Heart left ventricle (tissue), 16 donors: ENCODE measurements at places on chromosomes 1 and 21. TPM values are rescaled to one million over a fixed set of nuclear protein-coding genes. Genes with fewer than 3 reads are reported as not detected.

- peak; percentile 8 for DNase-seq
Observed at GRCh38 chr1:228362884-228363450, 43.7 kb downstream of the TRIM11 start.

DNA sequence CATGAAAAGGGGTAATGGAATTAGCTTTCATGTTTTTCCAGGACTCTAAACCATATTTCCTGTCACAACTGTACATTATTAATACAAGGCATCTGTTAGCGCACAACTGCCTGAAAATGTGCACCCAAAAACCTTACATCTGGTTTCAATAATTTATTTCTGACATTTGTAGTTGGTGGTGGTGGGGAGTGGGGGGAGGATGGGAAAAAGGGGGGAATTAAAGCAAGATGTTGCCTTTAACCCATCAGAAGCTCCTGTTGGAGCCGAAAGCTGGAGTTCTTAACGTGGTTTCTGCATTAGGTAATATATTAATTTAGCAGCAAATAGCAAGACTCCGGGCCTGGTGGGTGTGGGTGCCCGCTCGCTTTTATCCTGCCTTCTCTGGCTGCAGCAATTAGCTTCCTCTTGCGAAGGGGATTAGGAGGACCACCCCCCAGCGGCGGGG lies 36.9 kb upstream of the HHAT start:
- peak; percentile 24 for DNase-seq

GRCh38 chr1:24751833-24752232 lies 6.6 kb downstream of the CLIC4 start:
- no peak for DNase-seq

The CLEC20A gene
- not detected for total RNA-seq

- peak; percentile 16 for DNase-seq
Observed at GRCh38 chr1:3890389-3891328, 9.4 kb downstream of the C1orf174 start.

The APP gene
- total RNA-seq = 395 TPM

The TNFRSF25 gene
- 7.0 TPM for total RNA-seq

GRCh38 chr1:30762152-30762929 lies 4.8 kb upstream of the LAPTM5 start:
- no peak for DNase-seq

The ST6GALNAC5 gene
- 0.78 TPM for total RNA-seq

- DNase-seq = no peak
Observed at GRCh38 chr1:207762622-207763021, 10.8 kb downstream of the CD46 start.

GRCh38 chr1:13935336-13935735 lies 235.3 kb downstream of the PRDM2 start:
- DNase-seq = no peak

- DNase-seq = no peak
Observed at GRCh38 chr1:214076708-214077065, 88.9 kb downstream of the PROX1 start.

GRCh38 chr1:64960731-64961130 lies 5.6 kb downstream of the JAK1 start:
- no peak for DNase-seq

The ERG gene
- total RNA-seq = 14.8 TPM

- DNase-seq = no peak
Observed at GRCh38 chr1:30273021-30273325, 450.4 kb downstream of the MATN1 start.

GRCh38 chr1:45442272-45442671 lies 48.7 kb downstream of the TESK2 start:
- no peak for DNase-seq

GRCh38 chr1:198155253-198155652 lies 1.5 kb upstream of the NEK7 start:
- no peak for DNase-seq

GRCh38 chr1:77797991-77798390 lies 18.5 kb downstream of the MIGA1 start:
- DNase-seq = no peak

GRCh38 chr1:37926038-37926924 lies 20.6 kb downstream of the INPP5B start:
- DNase-seq = no peak

The ETV3 gene
- total RNA-seq = 24.3 TPM

The KRTAP8-1 gene
- total RNA-seq = not detected

The PIAS3 gene
- 21.1 TPM for total RNA-seq

The DISP1 gene
- 4.1 TPM for total RNA-seq

- DNase-seq = no peak
Observed at GRCh38 chr21:36861595-36862323, 104.7 kb downstream of the HLCS start.

- no peak for DNase-seq
Observed at GRCh38 chr1:218837051-218837450, 336.6 kb upstream of the LYPLAL1 start.

GRCh38 chr1:41009466-41009865 lies 12.1 kb downstream of the SLFNL1 start:
- DNase-seq = no peak

DNA sequence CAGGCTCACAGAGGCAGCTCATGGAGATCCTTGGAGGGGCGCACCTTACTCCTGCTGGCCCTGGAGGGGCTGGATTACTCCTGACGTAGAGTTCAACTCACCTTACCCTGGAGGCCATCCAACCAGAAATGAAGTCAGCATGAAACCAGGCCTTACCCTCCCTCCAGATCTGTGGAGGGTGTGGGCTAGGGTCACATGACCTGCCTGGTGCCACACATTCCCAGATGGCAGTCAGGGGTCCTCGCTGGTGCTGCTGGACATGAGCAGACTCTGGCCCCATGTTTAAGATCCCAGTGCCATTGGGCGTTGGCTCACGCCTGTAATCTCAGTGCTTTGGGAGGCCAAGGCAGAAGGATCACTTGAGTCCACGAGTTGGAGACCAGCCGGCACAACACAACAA lies 4.5 kb downstream of the C21orf58 start:
- no peak for DNase-seq

DNA sequence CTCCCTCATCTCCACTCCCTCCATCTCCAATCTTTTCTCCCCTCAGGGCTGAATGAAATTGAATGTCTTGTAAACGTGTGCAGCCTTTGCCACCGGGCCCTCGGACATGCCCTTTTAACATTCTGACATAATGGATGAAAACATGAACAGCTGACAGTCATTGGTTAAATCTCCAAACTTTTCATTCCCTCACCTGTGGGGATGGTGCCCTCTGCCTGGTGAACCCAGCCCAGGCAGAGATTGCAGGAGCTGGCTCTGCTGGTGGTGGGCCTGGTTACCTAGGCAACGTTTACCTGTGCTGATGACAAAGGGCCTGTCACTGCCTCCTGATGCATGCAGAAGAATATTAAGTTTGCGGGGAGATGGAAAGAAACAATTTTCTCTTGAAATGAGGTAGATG lies 21.3 kb downstream of the ST6GALNAC3 start:
- no peak for DNase-seq

DNA sequence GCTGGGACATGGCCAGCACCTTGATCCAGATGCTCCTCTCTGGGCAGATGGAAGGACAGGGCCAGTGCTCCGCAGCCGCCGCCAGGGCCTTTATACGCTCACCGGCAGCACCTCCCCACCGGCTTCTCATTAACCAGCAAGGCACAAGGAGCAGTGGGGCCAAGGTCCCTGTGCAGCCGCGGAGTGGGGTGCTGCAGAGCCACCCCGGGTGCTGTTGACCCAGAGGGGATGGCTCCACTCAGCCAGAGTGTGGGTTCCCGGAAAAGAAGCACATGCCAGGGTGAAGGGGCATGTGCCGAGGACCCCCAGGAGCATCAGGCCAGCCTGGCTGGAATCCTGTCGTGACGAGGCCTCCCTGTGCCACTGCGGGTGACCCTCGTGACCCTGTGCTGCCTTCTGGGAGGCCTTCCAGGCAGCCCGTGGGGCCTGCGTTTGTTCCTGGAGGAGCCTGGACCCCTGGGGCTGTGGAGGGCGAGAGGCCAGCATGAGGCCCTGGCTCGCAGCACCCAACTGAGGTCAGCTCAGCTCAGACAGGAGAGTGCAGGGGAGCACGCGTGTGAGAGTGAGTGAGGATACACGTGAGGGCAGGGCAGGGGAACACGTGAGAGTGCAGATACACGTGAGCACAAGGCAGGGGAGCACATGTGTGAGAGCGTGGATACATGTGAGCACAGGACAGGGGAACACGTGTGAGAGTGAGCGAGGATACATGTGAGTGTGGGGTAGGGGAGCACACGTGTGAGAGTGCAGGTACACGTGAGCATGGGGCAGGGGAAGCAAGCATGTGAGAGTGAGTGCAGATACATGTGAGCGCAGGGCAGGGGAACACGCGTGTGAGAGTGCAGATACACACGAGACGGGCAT lies at the start of gene FTCD:
Gene FTCD (minus strand): TSS at position 66 of the 864 bp plus-strand sequence. CDS start 56 bp downstream, at position 10.
- peak; percentile 24 for DNase-seq

GRCh38 chr21:41825216-41825615 lies 53.9 kb downstream of the PRDM15 start:
- no peak for DNase-seq

DNA sequence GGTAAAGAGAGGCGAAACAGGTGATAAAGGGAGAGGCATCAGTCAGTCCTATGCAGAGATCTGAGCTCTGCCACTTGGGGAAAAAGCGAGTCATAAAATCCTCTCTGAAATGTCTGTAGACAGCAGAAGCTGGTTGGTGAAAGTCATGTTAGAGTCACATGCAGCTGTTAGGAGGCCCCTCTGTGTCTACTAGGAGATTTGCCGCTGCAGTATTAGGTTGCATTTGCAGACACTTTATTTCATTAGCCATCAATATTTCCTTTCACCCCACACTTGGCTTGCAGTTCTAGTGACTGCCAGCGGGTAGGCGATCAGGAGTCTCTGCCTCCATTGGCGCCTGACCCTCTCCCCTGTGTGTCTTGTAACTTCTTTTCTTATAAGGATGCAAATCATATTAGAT lies 16.2 kb downstream of the ATP1A4 start:
- DNase-seq = no peak

The RRP15 gene
- total RNA-seq = 17.6 TPM

GRCh38 chr1:55310505-55310971 lies 95.4 kb upstream of the USP24 start:
- DNase-seq = no peak
